ENCODE measurements at places on chromosomes 3 and 15. TPM values are rescaled to one million over a fixed set of nuclear protein-coding genes. Genes with fewer than 3 reads are reported as not detected.

DNA sequence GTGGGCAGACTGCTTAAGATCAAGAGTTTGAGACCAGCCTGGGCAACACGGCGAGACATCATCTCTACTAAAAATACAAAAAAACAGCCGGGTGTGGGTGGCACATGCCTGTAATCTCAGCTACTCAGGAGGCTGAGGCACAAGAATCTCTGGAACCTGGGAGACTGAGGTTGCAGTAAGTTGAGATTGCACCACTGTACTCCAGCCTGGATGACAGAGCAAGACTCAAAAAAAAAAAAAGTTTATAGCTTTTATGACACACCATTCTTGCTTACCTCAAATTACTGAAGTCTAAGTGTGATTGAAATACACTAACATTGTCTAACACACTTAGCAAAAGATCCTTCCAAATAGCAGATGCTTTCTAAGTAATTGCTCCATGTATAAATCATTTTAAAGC lies 207.6 kb downstream of the STAG1 start:
- no peak for DNase-seq

- DNase-seq, result no peak
Observed at GRCh38 chr3:114939920-114940319, 207.2 kb downstream of the ZBTB20 start.

GRCh38 chr3:32239307-32240158 lies 1.1 kb downstream of the CMTM8 start:
- DNase-seq, result no peak

DNA sequence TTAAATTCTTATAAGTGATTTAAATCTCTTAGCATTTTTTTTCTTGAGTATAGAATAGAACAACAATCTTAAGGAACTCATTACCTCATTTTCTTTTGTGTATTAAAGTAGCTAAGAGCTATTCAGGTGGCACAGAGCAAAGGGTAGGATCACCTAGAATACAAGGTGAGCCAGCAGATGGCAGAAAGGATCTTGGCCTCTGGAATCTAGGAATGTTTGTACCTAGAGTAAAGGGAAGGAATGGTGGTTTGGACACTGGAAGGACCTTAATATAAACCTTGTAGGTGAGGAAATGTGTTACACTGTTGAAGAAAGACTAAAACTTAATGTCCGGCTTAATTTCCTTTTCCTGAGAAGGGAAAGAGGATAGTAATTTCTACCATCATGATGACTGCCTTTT lies 89.0 kb downstream of the GHSR start:
- DNase-seq, result no peak

GRCh38 chr3:54988302-54988837 lies 60.5 kb upstream of the LRTM1 start:
- DNase-seq, result no peak

- DNase-seq, result no peak
Observed at GRCh38 chr3:193030276-193030675, 112.6 kb upstream of the MB21D2 start.

DNA sequence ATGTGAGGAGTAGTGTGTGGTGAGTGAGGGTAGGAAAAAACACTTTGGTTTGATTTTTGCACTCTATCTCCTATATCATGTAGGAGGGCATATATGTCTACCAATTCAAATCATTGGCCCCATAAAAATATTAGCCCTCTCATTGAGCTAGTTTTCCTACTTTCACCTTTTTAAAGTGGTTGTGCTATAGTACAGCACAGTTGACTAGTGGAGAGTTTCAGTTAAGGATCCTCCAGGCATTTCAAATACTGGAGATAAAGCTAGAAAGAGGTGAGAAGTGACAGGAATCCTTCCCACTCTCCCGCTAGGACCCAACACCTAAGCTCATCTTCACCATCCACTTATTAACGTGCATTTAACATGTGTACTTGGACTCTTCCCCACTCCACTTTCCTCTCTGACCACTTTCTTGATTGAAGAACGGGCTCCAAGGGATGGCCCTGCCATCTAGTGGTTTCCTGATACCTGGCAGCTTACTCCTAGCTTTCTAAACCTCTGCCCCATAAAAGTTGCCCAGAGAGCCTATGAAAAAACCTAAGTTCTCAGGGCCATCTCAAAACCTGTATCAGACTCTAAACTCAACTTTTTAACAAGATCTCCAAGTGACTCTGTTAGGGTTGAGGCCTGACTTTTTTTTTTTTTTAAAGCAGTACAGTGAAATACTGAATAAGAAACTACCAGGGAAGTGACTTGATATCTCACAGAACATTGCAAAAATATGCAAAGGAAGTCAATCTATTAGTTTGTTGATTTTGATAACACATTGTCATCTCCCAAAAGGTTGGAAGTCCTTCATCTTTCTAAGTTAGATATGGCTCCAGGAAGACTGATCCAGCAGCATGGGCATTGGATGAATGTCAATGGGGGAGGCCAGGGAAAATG lies 17.9 kb downstream of the IL12A start:
- peak; percentile 50 for DNase-seq

DNA sequence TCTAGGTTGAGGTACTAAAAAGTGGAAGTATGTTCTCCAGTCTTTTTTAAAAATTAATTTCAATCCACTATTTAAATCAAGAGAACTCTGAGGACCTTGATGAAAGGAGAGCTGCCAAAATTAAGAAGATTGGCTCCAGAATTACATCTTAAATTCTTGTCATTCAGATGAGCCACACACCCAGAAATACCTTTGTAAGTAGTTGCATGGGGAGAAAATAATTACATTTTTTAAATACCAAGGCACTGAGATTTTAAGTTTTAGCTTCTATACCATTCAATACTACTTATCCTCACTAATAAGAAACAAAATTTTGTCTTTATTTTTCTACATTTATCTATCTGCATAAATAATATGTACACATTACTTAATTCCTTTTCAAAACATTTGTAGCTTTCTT lies 1132.8 kb downstream of the OTOL1 start:
- DNase-seq, result no peak

DNA sequence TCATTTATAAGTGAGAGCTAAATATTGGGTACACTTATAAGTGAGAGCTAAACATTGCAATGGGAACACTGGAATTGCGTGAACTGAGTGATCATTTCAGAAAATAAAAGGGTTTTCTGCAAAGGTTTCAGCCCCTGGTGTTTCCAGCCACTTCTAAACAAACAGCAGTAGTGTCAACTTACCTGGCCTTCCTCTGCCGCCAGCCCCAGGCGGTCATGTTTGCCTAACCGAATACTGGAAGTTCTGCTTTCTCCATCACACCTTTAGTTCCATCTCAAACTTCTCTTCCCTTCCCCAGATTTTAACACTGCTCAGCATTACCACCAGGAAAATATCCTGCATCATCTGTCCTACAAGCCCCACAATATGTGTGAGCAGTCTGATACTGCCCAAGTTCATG lies 58.6 kb downstream of the MRPL3 start:
- DNase-seq, result no peak

Gene NR2E3
- 0.10 TPM for total RNA-seq

Gene CCR9
- not detected for total RNA-seq

Gene FBXW12
- total RNA-seq, result not detected

Gene PLOD2
- total RNA-seq, result 79.1 TPM

Gene UCN2
- 0.24 TPM for total RNA-seq

Measured in glomerular endothelial cell (primary cell).